ENCODE measurements at places on chromosomes 13 and 19.

- DNase-seq, result no peak
These were observed 151.4 kb downstream of the FGF14 start for GRCh38 chr13:102250448-102250847.

DNA sequence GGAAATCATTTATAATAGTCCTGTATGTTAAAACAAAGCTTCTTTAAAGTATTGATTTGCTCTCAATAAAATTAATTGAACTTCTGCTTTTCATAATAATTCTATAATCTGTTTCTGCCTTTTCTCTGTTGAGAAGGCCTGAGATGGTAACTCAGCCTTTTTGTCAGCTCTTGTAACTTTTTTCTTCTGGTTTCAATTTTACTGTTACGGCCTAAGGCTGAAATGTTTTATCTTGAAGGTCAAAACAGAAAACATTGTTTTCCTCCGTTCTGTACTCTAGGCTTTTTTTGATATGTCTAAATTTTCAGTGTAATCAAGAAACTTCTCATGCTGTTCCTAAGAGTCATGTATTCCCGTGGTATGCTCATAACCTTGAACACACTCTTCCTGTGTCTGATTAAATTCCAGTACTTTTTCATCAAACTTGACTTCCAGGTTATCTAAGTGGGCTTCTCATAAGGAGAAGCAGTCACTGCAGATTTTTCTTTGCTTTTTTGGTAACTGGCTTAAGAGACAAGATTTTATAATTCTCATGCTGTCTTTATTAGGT is 7.6 kb upstream of the NAXD start:
- DNase-seq, result no peak

DNA sequence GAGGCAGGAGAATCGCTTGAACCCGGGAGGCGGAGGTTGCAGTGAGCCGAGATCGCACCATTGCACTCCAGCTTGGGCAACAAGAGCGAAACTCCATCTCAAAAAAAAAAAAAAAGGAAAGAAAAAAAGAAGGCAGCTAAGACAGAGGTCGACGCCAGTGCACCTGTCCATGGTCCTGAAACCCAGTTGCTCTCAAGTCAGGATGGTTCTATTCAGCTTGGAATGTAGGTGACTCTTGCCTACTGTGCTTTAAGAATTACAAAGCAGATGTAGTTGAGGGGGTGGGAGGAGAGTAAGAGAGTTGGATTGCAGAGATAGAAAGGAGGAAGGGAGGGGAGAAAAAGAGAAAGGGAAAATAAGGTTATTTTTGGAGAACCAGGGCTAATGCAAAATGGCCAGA is 18.7 kb downstream of the CACNG7 start:
- DNase-seq, result peak; percentile 32

- no peak for DNase-seq
These were observed 19.0 kb upstream of the N4BP2L1 start for GRCh38 chr13:32446773-32447465.

- DNase-seq, result no peak
These were observed 708.1 kb upstream of the ARGLU1 start for GRCh38 chr13:107275945-107276614.

- DNase-seq, result peak; percentile 84
These were observed 14.4 kb downstream of the LEUTX start for GRCh38 chr19:39792999-39793546.

- DNase-seq, result no peak
These were observed 18.4 kb downstream of the GNA11 start for GRCh38 chr19:3112375-3113099.

GRCh38 chr19:995051-995827 is 5.0 kb upstream of the GRIN3B start:
- DNase-seq, result no peak

GRCh38 chr19:14418856-14419105 is 360 bp downstream of the DDX39A start:
- DNase-seq, result peak; percentile 85

- no peak for DNase-seq
These were observed 238.2 kb downstream of the B3GLCT start for GRCh38 chr13:31437975-31438374.

DNA sequence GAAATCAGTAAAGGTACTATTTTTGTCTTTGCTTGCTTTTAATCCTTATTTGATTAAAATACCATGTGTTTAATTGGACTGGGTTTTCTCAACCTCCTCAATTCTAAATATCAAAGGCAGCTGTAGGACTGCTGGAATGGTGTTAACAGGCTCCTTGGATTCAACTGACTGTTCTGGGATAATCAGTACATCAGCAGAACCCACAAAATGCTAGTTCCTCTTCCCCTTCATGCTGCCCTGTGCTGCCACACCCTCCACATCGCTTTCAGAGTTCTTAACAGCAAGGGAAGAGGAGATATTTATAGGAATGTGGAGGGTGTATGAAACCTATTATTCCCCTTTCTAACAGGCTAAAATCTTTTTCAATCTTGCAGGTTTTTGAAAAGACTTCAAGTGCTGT is 82.4 kb downstream of the KCTD12 start:
- DNase-seq, result no peak

GRCh38 chr13:110874508-110874960 is 40.3 kb downstream of the ANKRD10 start:
- DNase-seq, result peak; percentile 82
